ENCODE measurements at places on chromosomes 3 and 15.

GRCh38 chr3:115898656-115899410, 275.5 kb downstream of the GAP43 start:
- DNase-seq, result no peak

- peak; percentile 35 for DNase-seq
Observed at GRCh38 chr15:38252481-38253350, at the start of gene SPRED1. TSS of gene SPRED1 (plus strand) at chr15:38252836. CDS start at chr15:38253186, 350 bp downstream.

GRCh38 chr15:92449476-92449875, 55.8 kb downstream of the ST8SIA2 start:
- DNase-seq, result peak; percentile 66

DNA sequence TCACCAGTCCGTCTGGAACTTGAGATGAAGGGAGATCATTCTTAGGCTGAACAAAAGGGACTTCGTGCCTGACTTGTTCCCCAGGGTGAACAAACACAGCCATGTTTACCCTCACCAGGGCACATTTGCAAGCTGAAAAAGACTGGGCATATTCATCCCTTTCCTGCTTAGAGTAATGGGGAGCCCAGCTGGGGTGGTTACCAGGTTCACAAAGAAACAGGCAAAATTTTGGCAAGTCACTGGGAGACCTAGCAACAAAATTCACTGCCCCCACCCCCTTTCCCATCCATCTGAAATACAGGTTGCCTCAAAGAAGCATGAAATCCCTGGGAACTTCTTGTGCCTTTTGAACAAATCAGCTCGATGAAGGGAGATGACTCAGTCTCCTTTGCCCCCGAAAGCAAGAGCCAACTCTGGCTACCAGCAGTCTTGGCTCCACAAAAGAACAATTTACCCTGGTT, 775.0 kb downstream of the SQOR start:
- DNase-seq, result peak; percentile 20

GRCh38 chr3:18593231-18593630, 168.1 kb upstream of the SATB1 start:
- no peak for DNase-seq

DNA sequence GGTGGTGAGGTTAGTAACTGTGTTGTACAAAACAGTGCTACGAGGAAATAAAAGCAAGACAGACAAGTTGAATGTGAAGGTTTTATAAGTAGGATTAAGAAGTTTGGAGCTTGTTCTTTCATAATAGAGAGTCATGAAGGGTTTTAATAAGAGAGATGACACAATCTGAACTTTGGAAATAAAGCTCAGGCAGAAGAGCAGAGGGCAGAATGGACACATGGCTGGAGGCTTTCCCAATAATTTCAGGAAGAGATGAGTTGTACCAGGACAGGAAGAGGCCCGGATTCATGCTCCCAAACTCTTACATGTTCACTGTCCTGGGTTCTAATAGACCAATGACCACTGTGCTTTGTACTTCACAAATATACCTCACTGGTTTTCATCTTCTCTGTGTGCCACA, 194.8 kb downstream of the SLC9A9 start:
- peak; percentile 69 for DNase-seq

GRCh38 chr3:135966271-135966961, 888 bp downstream of the PPP2R3A start:
- DNase-seq, result peak; percentile 31

GRCh38 chr15:78681281-78682003, 40.4 kb upstream of the CHRNB4 start:
- DNase-seq, result no peak

DNA sequence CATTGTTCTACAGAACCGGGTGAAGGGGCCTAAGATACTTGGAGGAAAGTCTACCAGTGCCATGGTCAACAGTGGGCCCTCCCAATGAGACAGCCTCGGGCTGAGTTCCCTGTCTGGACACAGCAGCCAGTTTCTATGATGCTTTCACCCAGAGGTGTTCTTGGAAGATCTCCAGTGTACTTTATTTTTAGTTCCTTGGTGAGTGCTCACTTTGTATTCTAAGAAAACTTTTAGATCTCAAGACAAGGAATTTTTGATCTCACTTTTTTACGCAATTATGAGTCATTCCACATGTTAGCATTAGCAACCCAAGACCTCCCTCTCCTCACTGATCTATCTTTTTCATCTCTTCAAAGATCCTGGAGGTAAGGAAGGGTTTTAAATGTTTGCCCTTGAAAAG, 287.7 kb downstream of the RORA start:
- DNase-seq, result peak; percentile 91

DNA sequence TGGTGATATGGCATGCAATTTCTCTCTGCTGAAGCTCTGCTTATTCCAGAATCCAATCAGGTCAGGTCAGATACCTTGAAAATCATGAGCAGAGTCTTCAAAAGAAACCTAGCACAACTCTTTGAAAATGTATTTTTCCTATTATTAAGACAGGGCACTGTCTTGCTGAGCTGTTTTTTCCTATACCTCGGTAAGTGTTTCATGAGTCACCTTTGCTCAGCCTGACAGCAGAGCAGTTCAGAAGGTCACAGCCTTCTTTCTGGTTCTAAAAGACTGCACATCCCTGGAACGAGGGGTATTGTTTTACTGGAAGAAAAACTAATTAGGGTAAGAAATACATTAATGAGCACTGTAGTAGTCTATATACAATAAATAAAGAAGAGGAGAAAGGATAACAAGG, 422.0 kb downstream of the SOX2 start:
- DNase-seq, result no peak

GRCh38 chr15:83413054-83413719, 34.0 kb upstream of the SH3GL3 start:
- no peak for DNase-seq

GRCh38 chr15:90761629-90762028, 44.5 kb downstream of the BLM start:
- no peak for DNase-seq

- peak; percentile 19 for DNase-seq
Observed at GRCh38 chr3:153163756-153164550, 1.9 kb downstream of the RAP2B start.

GRCh38 chr3:126127452-126127851, 43.5 kb upstream of the SLC41A3 start:
- no peak for DNase-seq

GRCh38 chr3:156705761-156706616, 31.6 kb downstream of the TIPARP start:
- no peak for DNase-seq

Data from fibroblast of mammary gland (primary cell).